Activated CD4-positive, alpha-beta T cell treated with anti-CD3 and anti-CD28 coated beads for 36 hours (primary cell): ENCODE measurements at places on chromosomes 13 and 19.

DNA sequence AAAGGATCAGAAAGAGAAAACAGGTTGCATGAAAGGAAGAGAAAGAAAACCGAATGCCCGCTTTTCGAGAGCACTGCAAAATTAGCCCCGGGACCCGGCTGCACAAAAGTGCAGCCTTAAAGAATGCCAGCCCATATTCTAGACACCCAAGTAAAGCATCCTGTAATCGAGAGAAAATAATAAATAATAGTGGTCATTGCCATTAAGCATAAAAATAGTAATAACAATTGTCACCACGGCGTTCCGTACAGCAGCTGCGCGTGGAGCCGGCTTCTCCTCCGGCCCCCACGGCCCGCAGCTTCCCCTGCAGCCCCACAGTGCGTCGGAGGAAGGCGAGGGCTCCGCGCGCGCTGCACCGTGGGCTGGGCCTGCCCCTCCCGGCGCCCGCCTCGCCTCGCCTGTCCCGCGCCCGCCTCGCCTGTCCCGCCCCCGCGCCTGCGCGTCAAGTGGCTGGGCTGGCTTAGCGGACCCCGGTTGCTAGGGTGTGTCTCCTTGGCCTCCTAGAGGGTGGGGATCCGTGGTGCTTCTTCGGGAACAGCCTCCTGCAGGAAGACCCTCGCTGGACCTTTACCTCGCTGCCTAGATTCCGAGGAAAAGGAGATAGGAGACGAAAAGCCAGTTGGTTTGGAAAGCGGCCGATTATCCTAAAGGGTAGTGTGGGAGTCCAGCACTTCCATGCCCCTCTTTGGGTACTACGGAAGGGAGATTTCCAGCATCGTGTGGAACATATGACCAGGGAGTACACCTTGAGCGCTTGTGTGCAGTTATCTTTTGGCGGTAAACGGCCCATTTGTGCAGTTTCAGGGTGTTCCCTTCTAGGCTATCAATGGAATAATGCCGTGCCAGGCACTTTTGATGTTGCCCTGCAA lies at the start of gene LRRC63:
TSS of gene LRRC63 (plus strand) at position 446 of the 869 bp plus-strand sequence. CDS start 1,107 bp downstream, outside the sequence.
- DNase-seq, result peak; percentile 90
- H3K27ac ChIP-seq, result peak within 1 kb of the TSS; percentile 88
- peak within 1 kb of the TSS; percentile 76 for H3K4me3 ChIP-seq
- H3K36me3 ChIP-seq, result no peaks in the 10 kb centered on the region

DNA sequence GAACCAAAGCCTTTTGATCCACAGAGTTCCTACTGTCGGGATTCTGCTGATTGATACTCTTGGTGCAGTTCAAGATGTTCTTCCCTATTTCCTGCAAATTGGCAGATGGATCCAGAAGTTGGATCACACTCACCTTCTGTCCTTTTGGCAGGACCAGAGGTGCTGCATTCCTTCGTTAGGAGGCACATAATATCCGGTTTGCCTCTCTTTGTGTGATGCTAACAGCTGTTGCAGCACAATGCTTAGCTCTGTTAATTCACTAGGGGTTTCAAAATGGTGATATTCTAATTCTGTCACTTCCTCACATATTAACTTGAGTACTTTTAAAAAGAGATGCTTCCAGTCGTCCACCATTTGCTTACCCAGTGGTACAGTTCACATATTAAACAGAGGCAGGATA lies 15.2 kb upstream of the CHST8 start:
- no peaks in the 10 kb centered on the region for H3K4me1 ChIP-seq
- H3K27me3 ChIP-seq, result peaks cover 10% of the 10 kb centered on the region
- no peak for DNase-seq
- no peaks in the 10 kb centered on the region for H3K36me3 ChIP-seq
- no peak overlapping the region for H3K4me3 ChIP-seq
- H3K27ac ChIP-seq, result no peak overlapping the region

GRCh38 chr13:36418022-36418805 lies 14.1 kb upstream of the CCNA1 start:
- peaks cover 38% of the 10 kb centered on the region for H3K4me1 ChIP-seq
- peaks cover 42% of the 10 kb centered on the region for H3K27me3 ChIP-seq
- peak; percentile 23 for DNase-seq

DNA sequence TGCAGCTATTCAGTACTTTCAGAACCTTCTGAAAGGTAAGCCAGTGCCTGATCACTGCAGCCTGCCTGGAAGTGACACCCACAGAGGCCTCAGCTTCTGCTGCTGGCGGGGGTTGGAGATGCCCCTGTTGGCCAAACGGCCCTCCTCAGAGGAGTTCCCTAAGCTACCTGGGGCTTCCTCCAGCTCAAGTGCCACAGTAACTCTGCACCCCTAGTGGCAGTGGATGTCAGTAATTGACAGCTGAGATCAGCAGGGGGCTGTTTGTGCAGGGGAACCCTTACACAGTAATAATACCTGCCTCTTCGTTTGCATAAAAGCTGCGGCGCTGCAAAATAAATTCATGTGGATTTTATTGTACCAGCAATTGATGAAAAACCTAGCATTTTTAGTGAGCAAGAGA lies 28.9 kb downstream of the TDRD12 start:
- H3K27me3 ChIP-seq, result peaks cover 19% of the 10 kb centered on the region
- no peaks in the 10 kb centered on the region for H3K36me3 ChIP-seq
- H3K27ac ChIP-seq, result no peak overlapping the region
- DNase-seq, result peak; percentile 18

DNA sequence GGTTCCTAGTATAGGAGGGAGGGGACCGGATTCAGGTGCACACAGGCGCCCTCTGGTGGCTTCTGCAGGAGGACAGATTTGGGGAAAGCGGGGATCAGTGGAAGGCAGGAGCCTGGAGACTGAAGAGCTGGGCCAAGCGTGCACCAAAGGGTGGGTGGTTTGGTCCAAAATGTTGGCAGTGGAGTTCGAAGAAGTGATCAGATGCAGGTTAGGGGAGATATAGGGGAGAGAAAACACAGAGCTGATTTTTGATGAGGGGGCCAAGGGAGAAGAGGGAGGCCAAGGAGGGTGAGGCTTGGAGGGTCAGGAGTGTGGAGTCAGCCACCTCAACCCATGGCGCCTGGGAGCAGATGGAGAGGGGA lies 6.8 kb upstream of the CARM1 start:
- peak overlapping the region; percentile 16 for H3K27ac ChIP-seq
- H3K27me3 ChIP-seq, result no peaks in the 10 kb centered on the region
- H3K4me3 ChIP-seq, result no peak overlapping the region
- no peaks in the 10 kb centered on the region for H3K36me3 ChIP-seq
- DNase-seq, result peak; percentile 93
- H3K4me1 ChIP-seq, result peaks cover 14% of the 10 kb centered on the region

- H3K27ac ChIP-seq, result no peak overlapping the region
- no peak overlapping the region for H3K4me3 ChIP-seq
- no peaks in the 10 kb centered on the region for H3K4me1 ChIP-seq
- H3K36me3 ChIP-seq, result no peaks in the 10 kb centered on the region
- H3K27me3 ChIP-seq, result no peaks in the 10 kb centered on the region
Observed at GRCh38 chr13:30193279-30194234, 113.8 kb downstream of the KATNAL1 start.

GRCh38 chr13:103130146-103130545 lies 63.9 kb upstream of the SLC10A2 start:
- H3K36me3 ChIP-seq, result no peaks in the 10 kb centered on the region
- DNase-seq, result no peak
- H3K4me1 ChIP-seq, result no peaks in the 10 kb centered on the region
- H3K4me3 ChIP-seq, result no peak overlapping the region
- H3K27me3 ChIP-seq, result no peaks in the 10 kb centered on the region
